Sigmoid colon (tissue), 7 donors: ENCODE measurements at places on chromosomes 1 and 21. TPM values are rescaled to one million over a fixed set of nuclear protein-coding genes. Genes with fewer than 3 reads are reported as not detected.

PTGS2 gene
- total RNA-seq, result 29.3 TPM

FCRL6 gene
- not detected for total RNA-seq

OR6N1 gene
- not detected for total RNA-seq

DNA sequence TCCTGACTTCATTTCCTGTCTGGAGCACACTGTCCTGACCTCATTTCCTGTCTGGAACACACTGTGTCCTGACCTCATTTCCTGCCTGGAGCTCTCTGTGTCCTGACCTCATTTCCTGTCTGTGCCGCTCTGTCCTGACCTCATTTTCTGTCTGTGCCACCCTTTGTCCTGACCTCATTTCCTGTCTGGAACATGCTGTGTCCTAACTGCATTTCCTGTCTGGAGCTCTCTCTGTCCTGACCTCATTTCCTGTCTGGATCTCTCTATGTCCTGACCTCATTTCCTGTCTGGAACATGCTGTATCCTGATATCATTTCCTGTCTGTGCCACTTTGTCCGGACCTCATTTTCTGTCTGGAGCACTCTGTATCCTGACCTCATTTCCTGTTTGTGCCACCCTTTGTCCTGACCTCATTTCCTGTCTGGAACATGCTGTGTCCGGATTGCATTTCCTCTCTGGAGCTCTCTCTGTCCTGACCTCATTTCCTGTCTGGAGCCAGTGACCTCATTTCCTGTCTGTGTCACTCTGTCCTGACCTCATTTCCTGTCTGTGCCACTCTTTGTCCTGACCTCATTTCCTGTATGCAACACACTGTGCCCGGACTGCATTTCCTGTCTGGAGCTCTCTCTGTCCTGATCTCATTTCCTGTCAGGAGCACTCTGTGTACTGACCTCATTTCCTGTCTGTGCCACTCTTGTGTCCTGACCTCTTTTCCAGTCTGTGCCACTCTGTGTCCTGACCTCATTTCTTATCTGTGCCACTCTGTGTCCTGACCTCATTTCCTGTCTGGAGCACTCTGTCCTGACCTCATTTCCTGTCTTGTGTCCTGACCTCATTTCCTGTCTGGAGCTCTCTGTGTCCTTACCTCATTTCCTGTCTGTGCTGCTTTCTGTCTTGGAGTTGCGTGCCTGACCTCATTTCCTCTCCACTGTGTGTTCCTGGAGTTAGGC, 27.6 kb downstream of the SKI start:
- no peak for DNase-seq

- no peak for DNase-seq
Observed at GRCh38 chr21:34846601-34847112, 177.9 kb downstream of the CLIC6 start.
